NCI-H2081 treated with DMSO at 0.1 percent for 48 hours (cell line): ENCODE measurements at places on chromosomes 5 and 9.

- no peak for DNase-seq
Measured at GRCh38 chr5:1497242-1497777, 26.4 kb downstream of the LPCAT1 start.

DNA sequence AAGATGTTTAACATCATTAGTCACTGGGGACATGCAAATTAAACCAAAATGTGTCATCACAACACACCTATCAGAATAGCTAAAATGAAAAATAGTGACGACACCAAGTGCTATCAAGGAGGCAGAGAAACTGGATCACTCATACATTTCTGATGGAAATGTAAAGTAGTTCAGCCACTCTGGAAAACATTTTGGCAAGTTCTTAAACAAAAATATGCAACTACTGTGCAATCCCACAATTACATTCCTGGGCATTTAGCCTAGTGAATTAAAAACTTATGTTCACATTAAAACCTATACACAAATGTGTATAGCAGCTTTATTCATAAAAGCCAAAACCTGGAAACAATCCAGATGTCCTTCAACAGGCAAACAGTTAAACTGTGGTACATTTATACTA is 53.1 kb downstream of the SVEP1 start:
- no peak for DNase-seq

DNA sequence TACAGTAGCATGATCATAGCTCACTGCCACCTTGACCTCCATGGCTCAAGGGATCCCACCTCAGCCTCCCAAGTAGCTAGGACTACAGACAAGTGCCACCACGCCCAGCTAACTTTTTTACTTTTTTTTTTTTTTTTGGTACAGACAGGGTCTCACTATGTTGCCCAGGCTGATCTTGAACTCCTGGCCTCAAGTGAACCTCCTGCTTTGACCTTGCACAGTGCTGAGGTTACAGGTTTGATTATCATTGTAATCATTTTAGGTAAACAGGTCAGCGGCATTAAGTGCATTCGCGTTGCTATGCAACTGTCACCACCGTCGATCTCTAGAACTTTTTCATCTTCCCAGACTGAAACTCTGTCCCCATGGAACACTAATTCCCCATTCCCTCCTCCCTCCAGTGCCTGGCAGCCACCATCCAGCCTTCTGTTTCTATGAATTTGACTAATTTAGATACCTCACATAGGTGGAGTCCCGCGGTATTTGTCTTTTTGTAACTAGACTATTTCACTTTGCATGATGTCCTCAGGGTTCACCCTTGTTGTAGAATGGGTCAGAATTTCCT is 5.8 kb upstream of the CARD19 start:
- no peak for DNase-seq

DNA sequence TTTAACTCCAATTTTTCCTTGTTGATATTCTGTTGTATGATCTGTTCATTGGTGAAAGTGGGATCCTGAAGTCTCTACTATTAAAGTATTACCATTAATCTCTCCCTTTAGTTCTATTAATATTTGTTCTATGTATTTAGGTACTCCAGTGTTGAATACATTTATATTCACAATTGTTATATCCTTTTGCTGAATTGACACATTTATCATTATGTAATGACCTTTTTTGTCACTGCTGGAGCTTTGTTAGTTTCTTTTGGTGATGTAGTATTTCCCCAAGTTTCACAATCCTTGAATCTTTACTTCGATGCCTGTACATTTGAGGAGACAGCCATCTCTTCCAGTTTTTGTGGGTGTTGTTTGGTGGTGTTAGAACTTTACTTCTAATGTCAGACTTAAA is 53.7 kb upstream of the PPP3R2 start:
- no peak for DNase-seq

DNA sequence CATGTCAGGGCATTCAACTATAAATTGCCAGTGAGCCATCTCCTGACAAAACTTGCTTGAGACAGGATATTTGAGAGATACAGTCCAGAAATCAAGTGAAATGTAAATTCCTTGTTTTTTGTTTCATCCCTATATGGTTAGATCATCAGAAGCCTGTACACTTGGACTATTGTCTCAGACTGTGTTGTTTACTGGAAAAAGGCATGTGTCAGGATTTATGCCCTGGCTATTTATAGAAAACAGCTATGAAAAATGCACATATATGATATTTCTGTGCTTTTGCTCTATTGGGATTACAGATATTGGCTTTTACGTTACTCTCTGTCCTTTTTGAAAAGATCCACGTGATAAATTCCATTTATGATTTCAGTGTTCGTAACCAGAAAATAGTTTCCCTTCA is 44.2 kb downstream of the IL31RA start:
- DNase-seq: no peak

GRCh38 chr5:176424181-176424580 is 7.8 kb upstream of the CLTB start:
- DNase-seq: no peak

GRCh38 chr5:69029292-69029691 is 64.5 kb upstream of the SLC30A5 start:
- DNase-seq: no peak

DNA sequence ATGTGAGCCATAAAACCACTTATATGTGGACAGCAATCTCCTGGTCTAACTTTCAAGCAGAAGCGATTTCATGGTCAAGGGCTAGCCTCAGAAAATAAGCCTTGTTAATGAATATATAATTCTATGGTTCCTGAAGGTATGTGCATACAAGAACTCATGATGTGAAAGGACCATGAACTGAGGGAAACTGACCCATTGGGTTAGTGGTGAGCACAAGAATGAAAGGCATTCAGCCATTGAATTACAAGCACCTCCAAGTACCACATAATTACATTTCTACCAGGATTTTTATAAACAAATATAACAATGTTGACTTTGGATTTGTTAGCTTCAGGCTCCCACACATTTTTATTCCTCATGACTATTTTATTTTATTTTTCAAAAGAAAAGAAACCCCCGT is 459.0 kb downstream of the TLE4 start:
- DNase-seq: no peak

GRCh38 chr9:136808806-136809158 is 1.0 kb downstream of the RABL6 start:
- no peak for DNase-seq

GRCh38 chr5:124808842-124809268 is 62.4 kb upstream of the ZNF608 start:
- DNase-seq: no peak

- no peak for DNase-seq
Measured at GRCh38 chr9:98002808-98003207, 19.7 kb downstream of the ANP32B start.

DNA sequence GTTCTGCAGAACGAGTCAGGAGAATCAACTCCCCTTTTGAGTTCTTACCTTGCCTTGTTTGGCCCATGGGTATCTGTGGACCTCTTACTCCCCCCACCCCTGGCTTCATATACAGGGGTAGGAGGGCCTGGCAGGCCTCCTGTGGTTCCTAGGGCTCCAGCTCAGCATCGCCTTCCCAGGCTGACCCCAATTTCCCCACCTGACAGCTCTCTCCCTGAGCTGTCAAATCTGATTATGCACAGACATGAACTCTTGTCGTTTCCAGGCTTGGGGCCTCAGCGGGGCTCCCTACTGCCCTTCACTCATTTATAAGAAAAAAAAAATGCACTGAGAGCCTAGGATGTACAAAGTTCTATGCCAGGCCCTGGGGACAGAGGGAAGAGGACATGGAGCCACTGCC is 67.9 kb downstream of the PTPN3 start:
- DNase-seq: no peak

- no peak for DNase-seq
Measured at GRCh38 chr5:135491552-135492318, 39.6 kb upstream of the TIFAB start.

- no peak for DNase-seq
Measured at GRCh38 chr9:93089024-93089423, 7.0 kb upstream of the CARD19 start.

DNA sequence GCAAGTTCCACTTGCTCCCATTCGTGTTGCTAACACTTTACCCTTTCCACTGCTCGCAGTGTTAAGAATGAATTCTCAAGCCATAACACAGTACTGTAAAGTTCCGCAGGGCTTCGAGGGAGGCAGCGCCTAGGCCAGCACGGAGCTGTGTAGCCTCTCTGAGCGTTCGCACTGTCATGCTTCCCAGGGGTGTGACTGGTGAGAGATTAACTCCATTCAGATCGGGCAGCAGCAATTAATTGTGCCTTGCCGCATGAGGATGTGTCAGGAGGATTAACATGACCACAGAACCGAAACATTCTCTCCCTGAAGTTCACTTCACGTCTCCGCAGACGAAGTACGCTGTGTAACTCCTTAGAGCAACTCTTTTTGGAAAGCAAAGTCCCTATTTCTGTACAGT is 23.2 kb downstream of the ZBTB34 start:
- DNase-seq: no peak

- DNase-seq: no peak
Measured at GRCh38 chr5:83095957-83096539, 18.7 kb downstream of the XRCC4 start.

DNA sequence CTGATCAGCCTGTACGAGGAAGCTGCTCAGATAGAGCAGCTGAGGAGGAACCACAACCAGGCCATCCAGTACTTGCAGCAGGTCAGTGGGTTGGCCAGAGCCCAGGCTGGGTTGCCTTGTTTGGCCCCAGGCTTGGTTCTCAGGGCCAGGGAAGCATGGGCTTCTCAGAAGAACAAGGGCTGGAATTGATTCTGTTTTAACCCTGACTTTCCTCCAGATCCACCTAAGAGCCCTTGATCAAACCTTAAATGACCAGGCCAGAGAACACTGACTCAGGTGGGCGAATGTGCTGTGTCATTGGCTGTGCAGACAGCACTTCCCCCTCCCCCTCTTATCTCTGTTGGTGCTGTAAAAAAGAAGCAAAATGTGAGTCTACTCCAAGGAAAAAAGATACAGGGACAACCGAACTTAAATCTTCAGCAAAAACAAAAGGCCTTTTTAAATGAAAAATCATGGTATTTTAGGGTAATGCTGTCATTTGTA is 28.1 kb downstream of the TTC23L start:
- no peak for DNase-seq

- no peak for DNase-seq
Measured at GRCh38 chr5:63085561-63085960, 506.9 kb downstream of the LRRC70 start.

GRCh38 chr5:58200451-58200850 is 259.4 kb downstream of the PLK2 start:
- DNase-seq: no peak

DNA sequence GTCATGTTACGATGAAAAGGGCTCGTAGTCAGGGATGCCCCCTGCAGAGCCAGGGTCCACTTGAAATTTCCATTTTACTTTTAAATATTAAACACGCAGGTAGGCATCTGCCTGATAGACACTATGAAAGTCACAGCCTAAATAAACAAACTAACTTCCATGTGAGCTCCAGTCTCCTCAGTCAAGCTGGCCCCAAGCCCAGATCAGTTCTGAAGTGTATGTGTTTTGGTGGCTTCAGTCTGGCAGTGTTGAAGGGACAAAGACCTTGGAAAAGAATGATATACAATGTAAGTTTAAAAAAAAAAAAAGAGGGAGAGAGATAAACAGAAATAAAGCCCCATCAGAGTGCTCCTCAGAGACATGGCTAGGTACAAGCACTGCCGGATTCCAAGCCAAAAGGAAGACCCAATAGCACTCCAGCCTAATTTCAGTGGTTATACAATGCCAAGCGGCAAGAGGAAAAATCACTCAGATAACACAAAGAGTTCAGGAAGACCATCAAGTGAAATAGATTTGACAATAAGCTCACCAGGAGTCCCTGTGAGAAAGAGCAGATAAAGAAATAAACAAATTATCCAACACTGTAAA is 181.0 kb downstream of the BNC2 start:
- DNase-seq: no peak

GRCh38 chr9:426264-426663 is 211.6 kb downstream of the DOCK8 start:
- DNase-seq: no peak

GRCh38 chr5:79585116-79585515 is 27.1 kb upstream of the TENT2 start:
- DNase-seq: no peak

- DNase-seq: no peak
Measured at GRCh38 chr5:8907168-8907868, 638.6 kb downstream of the SEMA5A start.

- DNase-seq: no peak
Measured at GRCh38 chr5:55855509-55855908, 4.4 kb downstream of the IL31RA start.

DNA sequence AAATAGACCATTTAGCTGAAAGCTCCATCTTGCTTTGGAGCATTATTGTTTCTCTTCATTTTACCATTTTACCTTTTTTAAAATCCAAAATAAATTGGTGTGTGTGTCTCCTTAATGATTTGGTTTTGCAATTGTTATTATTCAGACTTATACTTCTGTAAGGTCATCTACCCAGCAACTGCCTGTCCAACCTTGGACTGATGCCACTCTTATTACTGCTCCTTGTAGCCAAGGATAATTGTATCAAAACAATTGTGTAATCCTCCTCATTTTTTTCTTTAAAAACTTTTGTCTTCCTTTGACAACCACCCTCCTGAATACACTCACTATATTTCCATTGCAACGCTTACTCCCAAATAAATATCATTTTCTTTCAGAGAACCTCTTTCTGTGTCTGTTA is 30.3 kb upstream of the HMGCR start:
- DNase-seq: no peak

GRCh38 chr9:10274175-10274574 is 338.6 kb downstream of the PTPRD start:
- DNase-seq: no peak

- DNase-seq: no peak
Measured at GRCh38 chr5:171431251-171431777, 11.9 kb downstream of the FGF18 start.

GRCh38 chr5:62059960-62060359 is 246.0 kb upstream of the KIF2A start:
- no peak for DNase-seq

- no peak for DNase-seq
Measured at GRCh38 chr5:44740660-44741059, 68.1 kb upstream of the MRPS30 start.

DNA sequence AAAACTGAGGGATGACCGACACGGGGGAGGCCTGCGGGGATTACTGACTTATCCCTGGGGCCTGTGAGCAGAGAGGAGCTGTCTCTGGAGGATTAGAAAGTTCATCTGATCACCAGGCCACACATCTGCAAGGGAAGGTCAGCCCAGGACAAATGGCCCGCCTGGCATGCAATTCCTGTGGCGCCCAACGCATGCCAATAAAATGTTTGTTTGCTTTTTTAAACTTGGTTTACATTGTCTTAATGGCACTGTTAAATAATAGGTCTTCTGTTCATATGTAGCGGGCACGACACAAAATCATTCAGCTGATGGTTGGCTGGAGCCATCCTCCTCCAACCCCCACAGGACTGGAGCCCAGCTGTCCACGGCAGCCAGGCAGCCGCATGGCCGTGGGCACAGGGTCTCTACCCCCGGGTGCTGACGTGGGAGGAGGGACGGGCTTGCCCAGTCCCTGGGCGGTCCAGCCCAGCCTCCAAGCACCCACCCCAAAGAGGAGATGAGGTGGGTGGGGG is 41.0 kb upstream of the SLC12A7 start:
- DNase-seq: peak; percentile 69

GRCh38 chr9:133656211-133657119 is 20.3 kb downstream of the DBH start:
- no peak for DNase-seq

- DNase-seq: no peak
Measured at GRCh38 chr5:54146390-54146789, 164.0 kb downstream of the ARL15 start.

GRCh38 chr9:91078369-91078695 is 276.7 kb downstream of the SYK start:
- no peak for DNase-seq

- DNase-seq: no peak
Measured at GRCh38 chr5:177529247-177530203, 12.8 kb upstream of the DDX41 start.

- no peak for DNase-seq
Measured at GRCh38 chr5:176517053-176517661, 20.0 kb downstream of the RNF44 start.
